GF-D8 (cell line): ENCODE measurements at places on chromosomes 16 and 17.

DNA sequence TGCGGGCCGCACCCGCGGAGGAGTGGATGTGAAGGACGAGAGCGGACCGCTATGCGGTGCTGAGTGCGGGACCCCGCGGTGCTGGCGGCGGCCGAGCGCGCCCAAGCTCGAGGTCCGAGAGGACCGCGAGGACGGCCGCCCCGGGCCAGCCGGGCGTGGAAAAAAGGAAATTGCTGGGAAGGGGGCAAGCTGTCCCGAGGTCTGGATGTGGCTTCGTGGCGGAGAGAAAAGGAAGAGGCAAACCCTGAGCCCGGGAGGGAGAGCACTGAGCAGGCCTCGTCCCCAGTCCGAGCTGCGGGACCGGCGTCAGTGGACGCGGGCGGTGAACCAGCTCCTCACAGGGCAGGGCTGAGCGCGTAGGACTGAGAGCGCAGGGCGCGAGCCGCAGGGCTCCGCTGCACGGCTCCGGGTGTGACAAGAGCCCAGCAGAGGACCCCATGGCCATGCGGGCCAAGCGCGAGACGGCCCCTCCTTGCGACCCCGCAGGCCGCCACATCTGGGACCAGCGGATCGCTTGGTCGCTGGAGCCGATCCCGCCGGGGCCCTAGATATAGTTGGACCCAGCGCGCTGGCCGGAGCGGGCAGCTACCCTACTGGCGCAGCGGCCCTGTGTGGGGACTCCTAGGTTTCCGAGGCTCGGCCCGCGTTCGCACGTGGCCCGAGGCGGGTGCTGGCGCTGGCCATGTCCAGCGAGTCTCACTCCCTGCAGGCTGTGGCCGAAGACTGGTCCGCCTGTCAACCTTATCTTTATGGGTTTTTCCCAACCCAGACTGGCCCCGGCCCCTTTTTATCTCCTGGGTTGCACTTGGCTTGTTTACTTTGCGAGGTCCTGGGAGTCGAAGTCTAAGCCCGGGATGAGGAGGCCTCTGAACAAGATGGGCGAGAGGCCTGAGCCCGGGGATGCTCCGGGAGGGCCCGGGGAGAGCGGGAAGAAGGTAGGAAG lies 2.4 kb downstream of the TBX4 start:
- DNase-seq, result no peak

- DNase-seq, result no peak
These were observed 5.5 kb upstream of the MAF start for GRCh38 chr16:79605999-79606398.

GRCh38 chr16:67177743-67178699 lies 5.7 kb downstream of the MATCAP1 start:
- no peak for DNase-seq

GRCh38 chr17:51056813-51057510 lies 63.7 kb downstream of the SPAG9 start:
- peak; percentile 17 for DNase-seq

DNA sequence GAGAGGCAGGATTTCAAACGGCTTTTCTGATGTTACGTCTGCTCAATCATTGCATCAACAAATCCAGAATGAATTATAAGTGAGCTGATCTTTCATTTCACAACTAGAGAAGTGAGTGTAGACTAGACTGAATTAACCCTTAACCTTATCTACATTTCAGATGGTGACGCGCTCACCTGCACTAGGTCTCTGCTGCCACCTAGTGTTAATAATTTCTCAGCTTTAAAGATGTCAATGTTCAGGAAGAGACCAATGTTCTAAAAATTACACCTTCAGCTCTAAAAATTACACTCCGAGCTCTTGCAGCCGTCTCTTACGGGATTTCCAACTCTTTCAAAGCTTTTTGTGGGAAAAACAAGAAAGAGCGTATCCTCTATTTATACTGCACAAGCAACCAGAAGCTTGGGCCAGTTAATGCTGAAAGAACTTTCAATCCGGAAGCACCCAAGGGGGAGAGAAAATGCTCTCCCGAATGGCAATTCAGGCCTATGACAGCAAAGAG lies 88.2 kb upstream of the FA2H start:
- peak; percentile 2 for DNase-seq

- DNase-seq, result no peak
These were observed 115.2 kb downstream of the C17orf67 start for GRCh38 chr17:56718515-56718914.

GRCh38 chr17:77440560-77440981 lies 299.8 kb downstream of the SEC14L1 start:
- peak; percentile 55 for DNase-seq

DNA sequence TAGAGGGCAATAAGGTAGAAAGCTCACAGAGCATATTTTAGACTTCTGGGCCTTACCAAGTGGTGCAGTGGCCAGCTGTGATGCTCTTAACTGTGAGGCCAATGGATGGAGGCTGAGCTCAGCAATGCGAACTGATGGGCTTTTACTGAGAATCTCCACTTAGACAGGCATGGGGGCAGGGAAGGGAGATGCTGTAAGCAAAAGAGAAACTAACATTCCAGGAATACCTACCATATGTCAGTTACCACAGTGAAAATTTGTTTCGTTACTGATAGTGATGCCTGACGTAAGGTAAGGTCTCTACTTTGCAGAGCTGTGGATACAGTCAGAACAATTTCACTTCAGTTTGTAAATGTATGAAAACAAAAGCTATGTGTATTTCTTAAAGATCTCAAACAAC lies 250.6 kb upstream of the ZFHX3 start:
- no peak for DNase-seq

GRCh38 chr16:15507301-15507958 lies 73.0 kb downstream of the BMERB1 start:
- no peak for DNase-seq

- no peak for DNase-seq
These were observed 81.5 kb downstream of the AMFR start for GRCh38 chr16:56343661-56344517.

DNA sequence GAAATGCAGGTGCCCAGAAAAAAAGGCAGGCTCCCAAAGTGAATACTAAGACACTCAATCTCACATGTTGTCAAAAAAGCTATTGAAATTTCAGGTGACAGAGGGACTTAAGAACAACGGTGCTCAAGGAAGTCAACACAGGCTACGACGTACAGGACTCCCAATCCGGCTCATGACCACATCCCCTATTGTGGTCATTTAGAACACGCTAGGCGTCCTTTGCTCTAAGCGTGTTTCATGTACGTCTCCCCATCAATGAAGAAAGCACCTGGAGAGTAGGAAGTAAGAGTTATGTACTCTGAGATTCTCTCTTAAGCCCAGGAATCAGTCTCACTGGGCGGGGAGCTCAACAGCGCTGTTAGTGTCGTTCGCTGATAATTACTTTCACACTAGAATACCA lies 94.1 kb downstream of the MRM3 start:
- DNase-seq, result no peak

- no peak for DNase-seq
These were observed 60.5 kb downstream of the RAP1GAP2 start for GRCh38 chr17:2856727-2857126.

DNA sequence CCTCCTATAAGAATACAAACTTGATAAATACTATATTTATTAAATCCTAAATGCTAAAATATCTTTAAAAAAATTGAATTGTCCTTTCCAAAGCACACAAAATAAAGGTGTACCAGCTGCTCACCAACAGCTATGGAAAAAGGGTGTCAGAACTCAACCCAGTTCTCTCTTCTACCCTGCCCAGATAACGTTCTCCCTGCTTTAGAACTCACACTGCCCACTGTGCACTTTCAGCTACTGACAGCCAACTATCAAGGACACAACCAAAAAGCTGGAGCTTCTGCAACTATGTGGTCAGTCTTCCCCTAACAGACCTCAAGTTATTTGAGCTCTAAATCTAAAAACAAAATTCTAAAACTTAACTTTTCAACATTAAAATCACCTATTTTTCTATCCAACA lies 13.7 kb downstream of the AP1G1 start:
- DNase-seq, result no peak

GRCh38 chr16:78709137-78709884 lies 609.9 kb downstream of the WWOX start:
- no peak for DNase-seq

GRCh38 chr17:5794385-5794784 lies 210.1 kb upstream of the NLRP1 start:
- no peak for DNase-seq

- no peak for DNase-seq
These were observed 9.3 kb upstream of the KRT17 start for GRCh38 chr17:41633556-41634199.

GRCh38 chr16:6122401-6122800 lies 1024.8 kb upstream of the EEF2KMT start:
- DNase-seq, result no peak

DNA sequence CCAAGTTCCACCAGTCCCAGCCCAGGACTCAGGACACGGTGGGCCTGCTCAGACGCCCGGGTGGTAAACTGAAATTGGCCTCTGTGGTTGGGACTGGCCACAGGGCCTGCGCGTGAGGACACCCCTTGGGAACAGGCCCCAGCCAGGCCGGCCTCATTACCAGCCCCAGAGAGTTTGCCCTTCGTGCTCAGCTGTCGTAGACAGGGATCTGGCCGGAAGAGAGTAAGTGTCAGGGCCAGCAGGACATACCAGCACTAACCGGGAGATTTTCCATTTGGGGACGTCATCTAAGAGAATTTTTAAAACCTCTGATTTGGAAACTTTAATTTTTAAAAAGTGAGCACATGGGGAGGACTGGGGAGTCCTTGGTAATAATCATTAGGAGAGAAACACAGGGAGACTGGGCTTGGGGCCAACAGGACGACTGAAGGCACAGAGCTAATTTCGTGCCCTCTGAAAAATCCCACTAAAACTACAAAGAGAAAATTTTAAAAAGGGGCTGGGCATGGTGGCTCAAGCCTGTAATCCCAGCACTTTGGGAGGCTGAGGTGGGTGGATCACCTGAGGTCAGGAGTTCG lies 2.4 kb upstream of the RBFOX3 start:
- no peak for DNase-seq

DNA sequence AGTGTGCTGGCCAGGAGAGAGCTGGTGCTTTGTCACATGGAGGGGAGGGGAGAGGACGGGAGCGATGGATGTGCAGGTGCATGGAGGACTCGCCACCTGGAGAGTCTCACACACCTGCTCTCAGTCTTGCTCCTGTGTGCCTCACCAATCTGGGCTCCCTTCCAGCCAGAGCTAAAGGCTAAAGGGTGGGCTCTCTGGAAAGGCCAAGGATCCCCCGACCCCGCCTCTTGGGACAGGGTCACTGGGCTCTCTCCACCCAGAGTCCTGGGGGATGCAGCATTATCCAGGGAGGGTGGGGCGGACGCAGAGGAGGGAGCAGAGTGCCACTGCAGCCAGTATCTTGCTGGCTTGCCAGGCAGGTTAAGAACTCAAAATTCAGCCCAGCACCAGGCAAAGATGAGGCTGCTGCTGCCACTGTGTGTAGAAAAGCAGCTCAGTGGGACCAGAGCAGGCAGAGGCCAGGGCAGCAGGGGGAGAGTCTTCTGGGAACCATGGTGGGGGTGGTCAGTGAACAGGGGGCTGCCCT lies 5.4 kb upstream of the STAT5B start:
- no peak for DNase-seq

GRCh38 chr17:676060-676700 lies 38.5 kb downstream of the VPS53 start:
- no peak for DNase-seq

- DNase-seq, result no peak
These were observed 76.7 kb downstream of the CHD9 start for GRCh38 chr16:53131363-53132071.

DNA sequence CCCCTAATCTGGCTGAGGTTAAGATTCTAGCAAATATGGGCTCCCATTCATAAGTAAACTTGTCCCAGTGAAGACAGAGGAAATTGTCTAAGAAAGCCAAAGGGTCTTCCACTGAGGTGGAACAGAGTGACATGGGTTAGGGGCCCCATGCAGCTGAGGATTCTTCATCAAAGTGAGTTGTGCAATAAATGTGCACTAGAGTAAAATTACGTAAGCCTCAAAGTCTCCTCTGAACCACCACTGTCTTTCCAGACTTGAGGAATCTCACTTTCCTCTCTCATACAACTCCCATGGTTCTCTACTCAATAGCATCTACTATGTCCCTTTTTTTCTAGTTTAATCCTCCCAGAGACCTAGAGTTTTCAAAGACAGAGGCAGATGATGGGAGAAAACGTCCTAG lies 132.4 kb downstream of the CA10 start:
- no peak for DNase-seq

DNA sequence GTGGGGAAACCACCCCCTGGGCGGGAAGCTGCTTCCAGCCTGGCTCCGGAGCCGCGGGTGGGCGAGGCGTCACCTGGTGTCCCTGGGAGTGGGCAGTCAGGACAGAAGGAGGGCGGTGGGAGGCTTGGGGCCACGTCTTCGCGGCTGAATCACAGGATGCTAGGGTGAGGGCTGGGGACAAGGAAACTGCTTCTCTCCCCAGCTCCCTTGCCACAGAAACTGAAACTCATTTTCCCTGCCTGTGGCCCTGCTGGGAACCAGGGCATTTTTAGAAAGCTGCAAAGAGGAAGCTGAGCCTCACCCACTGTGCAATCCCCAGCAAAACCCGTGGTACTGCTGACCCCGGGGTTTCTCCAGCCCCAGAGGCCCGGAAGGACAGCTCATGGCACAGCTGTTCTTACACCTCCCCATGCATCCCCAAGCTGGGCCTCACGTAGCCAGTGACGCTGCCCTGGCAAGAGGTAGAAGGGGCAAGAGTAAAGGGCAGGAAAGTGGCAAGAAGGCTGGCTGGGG lies 8.2 kb downstream of the RHBDF2 start:
- DNase-seq, result peak; percentile 88

DNA sequence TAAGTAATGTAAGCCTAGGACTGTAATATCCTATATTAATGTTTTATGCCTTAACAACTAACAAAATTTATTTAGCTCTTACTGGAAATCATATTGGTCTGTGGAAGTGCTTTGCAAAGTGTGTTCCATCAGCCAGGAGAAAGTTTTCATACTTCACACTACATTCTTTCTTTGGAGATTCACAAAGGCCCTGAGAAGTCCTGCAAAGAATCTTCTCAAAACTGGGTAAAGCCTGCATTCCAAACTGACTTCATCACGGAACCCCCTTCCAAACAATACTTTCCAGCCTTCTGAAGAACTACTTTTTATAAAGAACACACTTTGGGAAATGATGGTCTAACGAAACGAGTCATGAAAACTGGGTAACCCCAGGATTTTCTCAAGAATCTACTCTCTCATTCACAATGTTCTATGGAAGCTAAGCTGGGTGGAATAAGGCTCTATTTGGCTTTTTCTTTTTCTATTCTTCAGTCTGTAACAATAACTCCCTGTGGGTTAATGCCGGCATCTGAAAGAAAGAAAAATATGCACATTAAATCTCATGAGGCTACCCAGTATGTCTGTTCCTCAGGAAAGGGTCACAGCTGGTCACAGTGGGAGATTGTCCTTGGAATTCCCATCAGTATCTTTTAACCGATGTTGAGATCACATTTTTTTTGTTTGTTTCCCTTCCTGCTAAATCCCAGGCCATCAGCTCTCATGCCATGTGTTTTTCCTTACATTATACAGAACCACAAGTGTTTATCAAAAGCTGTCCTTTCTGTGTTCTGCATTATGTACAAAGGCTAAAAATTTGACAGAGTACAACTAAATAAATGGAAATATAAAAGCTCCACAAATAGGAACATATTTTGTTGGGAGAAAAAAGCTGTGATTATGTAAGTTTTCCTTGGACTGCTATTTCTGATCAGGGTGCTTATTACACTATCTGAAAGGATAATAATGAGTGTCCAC lies 12.8 kb upstream of the AKAP1 start:
- DNase-seq, result no peak

- DNase-seq, result no peak
These were observed 8.7 kb downstream of the SMURF2 start for GRCh38 chr17:64653325-64653984.
